Stimulated activated CD8-positive, alpha-beta memory T cell treated with anti-CD3 and anti-CD28 coated beads, Interleukin-4, amount 100 ng/mL, for 1 hour (primary cell): ENCODE measurements at places on chromosomes 12 and 14.

GRCh38 chr12:96427269-96427729, 27.1 kb upstream of the CDK17 start:
- no peak for DNase-seq

- no peak for DNase-seq
Observed at GRCh38 chr12:70837026-70837425, 83.5 kb downstream of the PTPRR start.

DNA sequence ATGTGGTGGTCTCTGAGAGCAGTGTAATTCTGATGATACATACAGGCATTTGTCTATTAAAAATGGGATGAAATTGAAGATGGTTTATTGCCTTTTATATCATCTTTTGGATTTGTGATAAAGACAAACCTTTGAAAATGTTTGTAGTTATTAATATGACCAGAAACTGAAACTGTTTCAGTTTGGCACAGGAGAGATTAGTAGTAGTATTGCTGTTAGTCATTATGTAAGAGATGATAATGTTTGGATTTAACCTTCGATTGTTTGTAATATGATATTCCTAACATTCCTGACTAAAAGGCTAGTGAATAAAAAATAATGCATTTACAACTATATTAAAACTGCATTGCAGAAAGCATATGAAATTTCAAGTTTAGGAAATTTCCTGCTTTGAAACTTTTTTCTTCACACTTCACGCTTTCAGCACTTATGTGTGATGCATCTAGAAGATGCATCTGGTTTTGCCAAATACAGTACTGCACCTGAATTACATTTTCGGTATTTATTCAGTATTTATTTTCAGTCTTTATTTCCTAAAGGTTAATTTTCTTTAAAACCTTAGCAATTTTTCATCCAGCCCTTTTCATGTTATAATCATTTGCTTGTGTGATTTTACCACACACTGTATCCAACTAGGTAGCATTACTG, 25.5 kb downstream of the ADIPOR2 start:
- DNase-seq: no peak

- no peak for DNase-seq
Observed at GRCh38 chr12:56955631-56956256, 1.7 kb downstream of the RDH16 start.

DNA sequence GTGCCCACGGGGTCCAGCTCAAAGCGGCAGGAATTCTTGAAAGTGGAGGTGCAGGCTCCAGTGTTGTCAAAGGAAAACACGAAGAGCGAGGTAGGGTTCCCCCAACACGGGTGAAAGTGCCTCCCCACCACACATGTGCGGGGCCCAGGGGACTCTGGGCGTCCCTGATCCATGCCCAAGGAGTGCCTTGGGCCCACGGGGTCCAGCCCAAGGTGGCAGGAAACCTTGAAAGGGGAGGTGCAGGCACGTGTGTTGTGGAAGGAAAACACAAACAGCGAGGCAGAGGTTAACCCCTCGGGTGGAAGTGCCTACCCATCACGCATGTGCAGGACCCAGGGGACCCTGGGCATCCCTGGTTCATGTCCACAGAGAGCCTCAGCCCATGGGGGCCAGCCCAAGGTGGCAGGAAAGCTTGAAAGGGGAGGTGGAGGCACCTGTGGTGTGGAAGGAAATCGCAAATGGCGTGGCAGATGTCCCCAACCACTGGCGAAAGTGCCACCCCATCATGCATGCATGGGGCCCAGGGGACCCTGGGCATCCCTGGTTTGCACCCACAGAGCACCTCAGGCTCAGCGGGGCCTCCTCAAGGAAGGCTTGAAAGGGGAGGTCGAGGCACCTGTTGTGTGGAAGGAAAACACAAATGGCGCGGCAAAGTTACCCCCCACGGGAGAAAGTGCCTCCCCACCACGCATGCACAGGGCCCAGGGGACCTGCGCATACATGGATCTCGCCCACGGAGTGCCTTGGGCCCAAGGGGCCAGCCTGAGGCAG, 584.6 kb downstream of the ALG10 start:
- no peak for DNase-seq

- no peak for DNase-seq
Observed at GRCh38 chr12:107026806-107027635, 40.1 kb upstream of the MTERF2 start.

DNA sequence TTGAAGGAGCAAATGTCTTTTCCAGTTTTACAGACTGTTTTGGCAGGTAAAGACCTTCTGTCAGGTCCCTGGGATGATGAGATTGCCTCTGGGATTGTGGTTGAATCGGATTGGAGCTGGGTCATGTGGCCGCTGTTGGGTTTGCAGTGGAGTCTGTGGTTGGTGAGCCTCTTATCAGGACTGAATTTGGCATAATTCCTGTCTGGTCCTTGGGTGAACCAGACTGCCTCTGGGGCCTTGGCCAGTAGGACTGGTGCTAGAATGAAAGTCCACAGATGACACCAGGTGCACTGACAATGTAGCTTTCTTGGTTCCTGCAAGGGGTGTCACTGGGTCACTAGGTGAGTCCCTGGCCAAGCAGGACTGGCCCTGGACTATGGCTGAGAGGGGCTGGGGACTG, 155.3 kb downstream of the TPH2 start:
- no peak for DNase-seq

DNA sequence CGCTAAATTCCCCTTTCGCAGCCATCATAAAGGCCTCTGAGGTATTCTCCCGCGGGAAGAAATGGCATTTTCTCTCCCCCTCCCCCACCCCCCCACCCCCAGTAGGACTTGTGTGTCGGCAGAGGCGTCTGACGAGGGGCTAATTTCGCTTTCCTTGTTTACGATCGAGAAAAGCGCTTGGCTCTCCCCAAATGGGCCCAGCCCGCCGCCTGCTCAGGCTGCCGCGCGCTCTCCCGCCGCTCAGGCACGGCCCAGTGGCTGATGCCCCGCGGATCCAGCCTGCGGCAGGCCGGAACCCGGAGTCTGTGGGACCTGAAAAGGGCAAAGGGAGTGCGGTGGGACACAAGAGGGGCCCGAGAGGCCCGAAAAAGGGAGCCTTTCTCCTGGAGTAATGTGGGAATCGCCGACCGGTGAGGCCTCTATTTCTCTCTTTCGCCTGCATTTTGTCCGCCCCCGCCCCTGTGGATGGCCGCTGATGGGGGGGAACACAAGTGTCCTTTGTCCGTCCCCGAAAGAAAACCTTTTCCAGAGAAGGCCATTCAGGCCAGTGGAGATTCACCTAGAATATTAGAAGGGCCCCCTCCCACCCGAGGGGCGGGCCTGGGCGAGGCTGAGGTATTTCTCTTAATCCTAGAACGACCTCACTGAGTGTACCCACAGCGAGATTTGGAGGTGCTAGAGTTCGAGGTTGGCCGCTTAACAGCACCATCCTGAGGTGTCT, 9.0 kb upstream of the HOXC6 start:
- no peak for DNase-seq

GRCh38 chr14:48323665-48324064, 648.3 kb upstream of the MDGA2 start:
- no peak for DNase-seq

- no peak for DNase-seq
Observed at GRCh38 chr12:19890024-19890423, 450.7 kb downstream of the AEBP2 start.

DNA sequence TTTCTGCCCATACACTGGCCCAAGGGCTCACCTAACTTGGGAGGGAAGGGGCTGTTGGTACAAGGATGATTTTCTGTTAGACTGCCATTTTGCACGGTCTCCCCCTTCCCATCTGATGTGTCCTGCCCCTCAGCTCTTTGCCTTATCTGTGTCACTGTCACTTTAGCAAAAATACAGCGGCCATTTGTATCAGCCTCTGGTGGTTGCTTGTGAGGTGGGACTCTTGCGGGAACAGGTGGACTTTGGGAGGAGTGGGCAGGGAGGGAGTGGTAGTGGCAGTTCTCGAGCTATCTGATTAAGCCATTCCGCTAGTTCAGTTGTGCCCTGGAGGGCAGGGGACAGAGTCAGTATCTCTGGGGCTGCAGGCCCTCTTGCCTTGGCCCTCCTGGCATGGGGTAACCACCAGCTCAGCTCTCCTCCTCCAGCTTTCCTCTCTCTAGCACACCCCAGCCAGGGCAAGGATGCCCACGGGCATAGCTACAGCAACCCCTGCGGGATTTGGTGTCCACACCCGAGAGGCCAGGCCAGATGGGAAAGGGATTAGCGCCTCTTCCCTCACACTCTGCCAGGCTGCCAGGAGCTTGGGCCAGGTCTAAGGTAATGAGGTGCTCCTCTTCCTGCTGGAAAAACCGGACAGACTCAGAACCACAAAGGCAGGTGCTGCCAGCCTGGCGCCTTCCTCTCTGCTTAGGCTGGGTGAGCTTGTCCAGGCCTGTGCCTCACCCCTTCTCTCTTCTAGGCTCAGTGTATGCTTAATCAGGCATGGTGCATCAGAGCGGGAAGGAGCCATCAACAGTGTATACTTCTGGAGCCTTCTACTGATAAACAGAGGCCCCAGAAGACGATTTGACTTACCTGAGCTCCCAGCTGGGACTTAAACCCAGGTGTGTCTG, 8.7 kb downstream of the SLC48A1 start:
- DNase-seq: no peak

- no peak for DNase-seq
Observed at GRCh38 chr12:11595080-11595479, 54.4 kb upstream of the ETV6 start.

DNA sequence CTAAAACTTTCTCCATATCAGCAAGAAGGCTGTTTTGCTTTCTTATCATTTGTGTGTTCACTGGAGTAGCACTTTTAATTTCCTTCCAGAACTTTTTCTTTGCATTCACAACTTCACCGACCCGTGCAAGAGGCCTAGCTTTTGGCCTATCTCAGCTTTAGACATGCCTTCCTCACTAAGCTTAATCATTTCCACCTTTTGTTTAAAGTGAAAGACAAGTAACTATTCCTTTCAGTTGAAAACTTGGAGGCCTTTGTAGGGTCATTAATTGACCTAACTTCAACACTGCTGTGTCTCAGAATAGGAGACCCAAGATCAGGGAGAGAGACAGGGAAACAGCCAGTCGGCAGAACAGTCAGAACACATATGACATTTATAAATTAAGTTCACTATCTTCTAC, 39.3 kb downstream of the BBS10 start:
- DNase-seq: no peak

- no peak for DNase-seq
Observed at GRCh38 chr14:57871459-57872080, 5.7 kb upstream of the SLC35F4 start.

DNA sequence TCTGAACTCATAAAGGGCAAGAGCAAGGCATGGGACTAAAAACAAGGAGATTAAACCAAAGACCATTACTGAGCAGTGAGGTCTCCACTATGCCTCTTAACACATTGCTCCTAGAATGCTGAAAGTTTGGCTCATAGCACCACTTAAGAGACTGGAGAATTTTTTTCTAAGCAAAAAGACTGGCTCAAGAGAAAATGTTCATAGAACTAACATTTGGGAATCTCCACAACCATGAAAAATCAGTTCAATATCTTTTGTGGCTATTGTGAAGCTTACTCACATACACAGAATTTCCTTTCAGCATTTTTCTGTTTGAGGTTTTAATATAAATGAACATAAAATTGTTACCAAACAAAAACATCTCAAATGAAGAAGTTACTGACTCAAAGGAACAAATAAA, 255.8 kb downstream of the CCDC91 start:
- no peak for DNase-seq

DNA sequence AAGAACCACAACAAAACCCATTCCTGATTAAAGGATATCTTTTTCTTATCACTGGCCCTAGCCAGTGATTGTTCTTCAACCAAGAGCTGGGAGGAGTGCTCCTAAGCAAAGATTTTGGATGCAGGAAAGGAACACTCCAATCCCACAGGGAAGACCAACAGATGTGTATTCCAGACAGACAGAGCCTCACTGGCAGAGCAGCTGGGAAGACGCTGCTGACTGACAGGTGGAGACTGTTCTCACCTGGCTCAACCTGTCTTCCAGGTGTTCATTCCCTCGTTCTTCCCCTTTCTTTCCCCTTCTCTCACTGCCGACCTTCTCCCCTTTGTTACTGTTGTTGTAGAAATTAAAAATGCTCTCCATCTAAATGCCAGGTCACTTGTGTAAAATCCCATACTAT, 89.7 kb upstream of the CCDC198 start:
- no peak for DNase-seq

- DNase-seq: no peak
Observed at GRCh38 chr12:97134495-97134894, 227.4 kb downstream of the NEDD1 start.

DNA sequence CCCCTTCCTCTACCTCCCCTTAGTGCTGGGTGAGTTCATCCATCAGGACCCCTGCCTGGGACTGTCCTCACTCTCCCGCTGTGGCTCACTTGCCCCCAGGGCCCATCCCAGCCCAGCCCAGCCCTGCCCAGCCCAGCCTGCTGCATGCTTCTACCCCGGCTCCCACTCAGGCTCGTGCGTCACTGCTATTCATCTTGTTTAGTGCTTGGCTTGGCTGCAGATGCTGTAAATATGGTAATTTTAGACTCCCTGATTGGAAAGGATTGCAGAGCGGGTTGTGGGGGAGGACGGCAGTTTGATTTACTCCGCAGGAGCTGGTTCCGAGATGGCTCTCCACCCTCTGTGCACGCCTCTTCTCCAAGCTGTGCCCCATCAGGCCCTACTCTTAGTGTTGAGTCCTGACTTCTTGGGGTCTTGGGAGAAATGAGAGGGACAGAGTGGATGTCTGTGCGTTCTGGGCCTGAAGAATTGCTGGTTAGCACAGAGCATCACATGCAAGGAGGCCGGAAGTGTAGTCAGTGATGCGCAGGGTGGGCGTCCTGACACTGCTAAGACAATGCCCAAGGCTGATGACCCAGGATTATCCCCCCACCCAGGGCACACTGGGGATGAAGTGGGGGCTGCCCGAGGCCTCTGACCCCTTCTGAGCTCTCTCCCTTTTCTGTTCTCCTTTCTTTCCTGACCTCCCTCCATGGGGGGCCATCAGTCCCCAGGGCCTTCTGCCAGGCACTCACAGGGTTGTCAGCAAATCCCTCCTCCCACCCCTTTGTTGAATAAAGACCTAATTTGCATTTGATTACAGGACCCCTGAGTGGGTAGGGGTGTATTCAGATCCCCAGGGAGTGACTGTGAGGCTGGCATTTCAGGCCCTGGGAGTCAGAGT, 244.4 kb downstream of the ZFP36L1 start:
- no peak for DNase-seq

DNA sequence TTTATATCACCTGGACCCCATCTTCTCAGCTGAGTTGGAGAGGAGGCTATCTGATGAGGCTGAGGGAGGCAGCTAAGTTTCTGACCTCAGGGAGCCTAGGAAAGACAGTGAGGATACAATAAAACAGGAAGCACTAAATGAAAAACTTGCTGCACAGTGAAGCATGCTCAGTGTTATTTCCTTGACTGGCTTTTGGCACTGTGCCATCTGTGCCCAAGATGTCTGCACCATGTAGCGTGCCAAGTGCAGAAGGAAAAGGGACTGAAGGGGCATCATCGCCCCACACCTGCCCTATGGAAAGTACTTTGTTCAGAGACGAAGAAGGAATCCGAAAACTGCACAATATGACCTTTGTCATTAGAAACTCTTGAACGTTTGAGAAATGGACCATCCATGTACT, 102.7 kb downstream of the ANO4 start:
- no peak for DNase-seq

GRCh38 chr12:108046650-108047049, 82.4 kb upstream of the WSCD2 start:
- no peak for DNase-seq
